ENCODE measurements at places on chromosomes 4 and X.

DNA sequence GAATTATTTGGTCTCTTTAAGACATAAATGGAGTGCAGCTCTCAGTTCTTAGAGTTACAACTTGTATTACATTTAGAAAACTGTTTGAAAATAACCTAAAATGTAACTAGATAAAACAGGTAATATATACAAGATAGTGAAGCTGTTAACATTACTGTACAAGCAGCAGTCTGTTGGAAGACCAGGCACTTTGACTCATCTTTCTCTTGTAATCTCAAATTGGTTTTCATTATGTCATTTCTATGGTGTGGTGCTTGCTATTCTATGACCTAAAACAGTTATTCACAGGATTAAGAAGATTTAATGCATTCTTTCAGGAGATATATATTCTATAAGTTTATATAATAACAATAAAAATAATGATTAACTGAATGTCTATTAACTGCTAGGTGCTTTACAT lies 282.5 kb upstream of the PITX2 start:
- H3K27me3 ChIP-seq = no peaks in the 10 kb centered on the region
- peaks cover 5% of the 10 kb centered on the region for H3K4me1 ChIP-seq
- H3K36me3 ChIP-seq = no peaks in the 10 kb centered on the region

- H3K27ac ChIP-seq = no peak overlapping the region
- no peak overlapping the region for H3K4me3 ChIP-seq
- no peaks in the 10 kb centered on the region for H3K4me1 ChIP-seq
- no peak for DNase-seq
Observed at GRCh38 chr4:95411371-95412088, 137.2 kb downstream of the UNC5C start.

- H3K4me3 ChIP-seq = no peak overlapping the region
- no peaks in the 10 kb centered on the region for H3K36me3 ChIP-seq
- no peak for DNase-seq
- no peaks in the 10 kb centered on the region for H3K4me1 ChIP-seq
- H3K27ac ChIP-seq = no peak overlapping the region
Observed at GRCh38 chr4:88327665-88328064, 43.3 kb upstream of the PPM1K start.

- H3K27me3 ChIP-seq = no peaks in the 10 kb centered on the region
- no peaks in the 10 kb centered on the region for H3K36me3 ChIP-seq
- no peak overlapping the region for H3K4me3 ChIP-seq
Observed at GRCh38 chr4:180564026-180564425, 1679.2 kb upstream of the TENM3 start.

DNA sequence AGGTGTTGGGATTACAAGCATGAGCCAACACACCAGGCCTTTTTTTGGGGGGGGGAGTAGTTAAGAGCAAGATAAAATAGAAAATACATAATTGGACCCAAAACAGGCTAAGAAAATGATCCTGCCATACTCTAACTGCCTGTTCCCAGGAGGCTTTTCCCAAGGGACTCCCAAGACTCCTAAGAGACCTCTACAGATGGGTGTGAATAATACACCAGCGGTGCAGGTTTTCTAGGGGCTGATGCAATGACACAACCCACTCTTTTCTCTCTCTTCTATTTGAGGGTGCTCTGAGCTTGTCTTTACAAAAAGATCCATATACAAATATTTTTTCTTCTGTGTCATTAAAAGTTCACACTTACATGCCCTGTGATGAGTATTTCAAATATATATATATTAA lies 116.9 kb downstream of the RASL11B start:
- H3K36me3 ChIP-seq = no peaks in the 10 kb centered on the region
- peak; percentile 66 for DNase-seq
- no peaks in the 10 kb centered on the region for H3K4me1 ChIP-seq
- H3K4me3 ChIP-seq = no peak overlapping the region
- H3K27ac ChIP-seq = no peak overlapping the region

DNA sequence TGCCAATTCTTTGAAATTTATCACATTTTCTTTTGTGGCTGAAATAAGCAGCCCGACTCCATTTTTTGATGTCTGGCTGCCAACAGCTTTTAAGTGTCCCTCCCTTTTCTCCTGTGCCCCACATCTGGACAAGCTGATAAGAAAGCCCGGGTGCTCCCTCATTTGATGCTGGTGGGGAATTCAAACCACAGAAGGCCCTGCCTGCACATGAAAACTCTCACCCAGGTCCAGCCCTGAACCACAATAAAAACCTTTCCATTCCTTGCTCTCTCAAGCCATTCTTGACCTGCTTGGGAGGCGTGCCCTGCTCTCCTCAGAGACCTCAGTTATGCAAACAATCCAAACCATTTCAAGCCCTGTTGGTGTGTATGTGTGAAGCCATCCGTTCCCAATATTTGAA lies 93.9 kb downstream of the FAM53A start:
- no peaks in the 10 kb centered on the region for H3K27me3 ChIP-seq
- no peaks in the 10 kb centered on the region for H3K36me3 ChIP-seq
- no peak for DNase-seq
- no peak overlapping the region for H3K27ac ChIP-seq
- H3K4me1 ChIP-seq = no peaks in the 10 kb centered on the region

DNA sequence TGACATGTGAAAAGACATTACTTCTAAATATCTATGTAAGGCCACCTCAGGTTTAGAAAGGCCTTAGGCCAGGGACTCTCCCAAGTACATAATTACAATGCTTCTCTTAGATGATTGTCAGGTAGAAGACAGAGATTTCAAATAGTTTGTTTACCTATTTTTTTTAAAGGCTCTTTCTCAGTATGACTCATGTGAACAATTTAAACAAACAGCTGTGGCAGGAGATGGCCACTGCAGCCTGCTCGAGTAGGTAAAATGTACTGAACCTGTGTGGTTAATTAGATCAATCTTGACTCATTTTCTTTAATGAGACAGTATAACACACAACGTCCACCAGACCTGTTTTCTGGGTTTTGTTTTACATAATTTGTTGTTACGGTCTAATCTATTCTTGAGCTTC lies 50.2 kb downstream of the LEF1 start:
- H3K36me3 ChIP-seq = no peaks in the 10 kb centered on the region
- H3K27me3 ChIP-seq = no peaks in the 10 kb centered on the region
- no peak overlapping the region for H3K27ac ChIP-seq
- peak; percentile 44 for DNase-seq
- no peak overlapping the region for H3K4me3 ChIP-seq

Data from mesendoderm (in vitro differentiated cells).